ENCODE measurements at places on chromosomes 5 and 9.

GRCh38 chr9:116154334-116154975 is 864 bp downstream of the PAPPA start:
- DNase-seq, result no peak

DNA sequence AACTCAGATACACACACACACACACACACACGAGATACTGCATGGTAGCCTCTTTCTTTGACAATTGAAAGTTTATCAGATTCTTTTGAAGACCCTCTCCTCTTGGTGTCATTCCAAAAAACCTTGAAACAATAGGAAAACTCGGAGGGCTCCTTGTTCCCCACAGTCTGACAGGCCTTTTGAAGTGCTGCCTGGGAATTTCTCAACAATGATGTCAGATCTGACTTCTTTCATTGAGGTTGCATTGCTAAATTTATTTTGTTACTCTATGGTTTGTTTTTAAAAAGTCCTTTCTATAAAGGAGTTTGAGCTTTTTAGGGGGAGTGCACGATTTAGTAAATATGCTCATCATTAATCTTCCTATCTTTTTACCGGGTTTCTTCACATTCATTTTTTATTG is 583.9 kb downstream of the SEMA5A start:
- DNase-seq, result no peak

- no peak for DNase-seq
These were observed 10.0 kb downstream of the FAM13B start for GRCh38 chr5:138022912-138023311.

DNA sequence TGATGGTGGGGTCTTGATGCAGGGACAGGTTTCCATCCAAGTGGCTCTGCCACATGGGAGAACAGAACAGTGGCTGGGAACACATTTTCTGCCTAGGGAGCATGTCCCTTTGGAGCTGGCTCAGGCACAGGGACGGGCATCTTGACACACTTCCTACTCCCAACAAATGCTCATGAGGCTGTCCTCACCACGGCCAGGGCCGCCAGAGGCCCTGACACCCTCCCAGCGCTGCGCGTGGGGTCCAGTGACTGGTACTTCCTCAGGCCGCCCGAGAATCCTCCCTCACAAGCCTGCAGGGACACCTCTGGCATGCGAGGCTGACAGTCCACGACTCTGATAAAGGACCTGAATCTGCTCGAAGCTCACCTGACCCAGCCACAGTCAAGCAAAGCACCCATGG is 61.0 kb upstream of the SARDH start:
- DNase-seq, result no peak

GRCh38 chr9:22286661-22287060 is 160.0 kb upstream of the DMRTA1 start:
- DNase-seq, result no peak

DNA sequence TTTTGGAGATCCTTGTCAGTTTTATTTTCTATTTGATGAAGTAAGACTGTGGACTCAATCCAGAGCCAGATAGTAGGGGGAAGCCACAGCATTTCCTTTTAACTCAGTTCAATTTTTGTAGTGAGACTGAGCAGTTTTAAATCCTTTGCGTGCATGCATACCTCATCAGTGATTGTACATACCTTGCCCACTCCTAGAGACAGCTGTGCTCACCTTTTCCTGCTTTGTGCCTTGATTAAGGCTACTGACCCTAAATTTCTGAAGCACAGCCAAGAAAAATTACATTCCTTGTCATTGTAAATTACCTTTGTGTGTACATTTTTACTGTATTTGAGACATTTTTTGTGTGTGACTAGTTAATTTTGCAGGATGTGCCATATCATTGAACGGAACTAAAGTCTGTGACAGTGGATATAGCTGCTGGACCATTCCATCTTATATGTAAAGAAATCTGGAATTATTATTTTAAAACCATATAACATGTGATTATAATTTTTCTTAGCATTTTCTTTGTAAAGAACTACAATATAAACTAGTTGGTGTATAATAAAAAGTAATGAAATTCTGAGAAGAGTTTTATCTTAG is 17.8 kb downstream of the DIMT1 start:
- DNase-seq, result no peak

- DNase-seq, result no peak
These were observed 62.8 kb downstream of the PDZD2 start for GRCh38 chr5:31701642-31702299.

Measured in stimulated activated CD4-positive, alpha-beta T cell treated with anti-CD3 and anti-CD28 coated beads, Interleukin-4, amount 100 ng/mL, for 48 hours (primary cell).